ENCODE measurements at places on chromosomes 16 and 17.

- no peak for DNase-seq
Measured at GRCh38 chr16:82623241-82623640, 3.5 kb upstream of the CDH13 start.

DNA sequence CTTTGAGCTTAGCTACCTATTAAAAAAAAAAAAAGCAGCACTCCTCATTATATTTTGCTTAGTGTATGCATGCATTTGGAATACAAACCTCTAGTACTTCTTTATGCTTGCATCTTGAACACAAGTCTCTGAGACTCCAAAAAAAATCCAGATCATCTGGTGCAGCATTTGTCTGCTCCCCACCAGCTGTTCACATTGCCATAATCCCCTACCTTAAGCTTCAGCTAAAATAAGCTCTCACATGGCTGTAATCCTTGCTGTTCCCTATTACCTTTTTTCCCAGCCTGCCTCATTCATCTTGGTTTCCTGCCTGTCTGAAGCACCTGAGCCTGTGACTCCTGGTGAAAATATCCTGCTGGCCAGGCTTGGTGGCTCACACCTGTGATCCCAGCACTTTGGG lies 7.5 kb upstream of the NFATC2IP start:
- no peak for DNase-seq

DNA sequence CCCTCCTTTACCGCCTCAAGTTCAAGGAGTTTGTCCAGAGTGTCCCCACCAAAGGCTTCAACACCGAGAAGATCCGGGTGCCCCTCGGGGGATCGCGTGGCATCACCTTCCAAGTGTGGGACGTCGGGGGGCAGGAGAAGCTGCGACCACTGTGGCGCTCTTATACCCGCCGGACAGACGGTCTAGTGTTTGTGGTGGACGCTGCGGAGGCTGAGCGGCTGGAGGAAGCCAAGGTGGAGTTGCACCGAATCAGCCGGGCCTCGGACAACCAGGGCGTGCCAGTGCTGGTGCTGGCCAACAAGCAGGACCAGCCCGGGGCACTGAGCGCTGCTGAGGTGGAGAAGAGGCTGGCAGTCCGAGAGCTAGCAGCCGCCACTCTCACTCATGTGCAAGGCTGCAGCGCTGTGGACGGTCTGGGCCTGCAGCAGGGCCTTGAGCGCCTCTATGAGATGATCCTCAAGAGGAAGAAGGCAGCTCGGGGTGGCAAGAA lies 1.1 kb downstream of the ARL4D start:
- DNase-seq = no peak

DNA sequence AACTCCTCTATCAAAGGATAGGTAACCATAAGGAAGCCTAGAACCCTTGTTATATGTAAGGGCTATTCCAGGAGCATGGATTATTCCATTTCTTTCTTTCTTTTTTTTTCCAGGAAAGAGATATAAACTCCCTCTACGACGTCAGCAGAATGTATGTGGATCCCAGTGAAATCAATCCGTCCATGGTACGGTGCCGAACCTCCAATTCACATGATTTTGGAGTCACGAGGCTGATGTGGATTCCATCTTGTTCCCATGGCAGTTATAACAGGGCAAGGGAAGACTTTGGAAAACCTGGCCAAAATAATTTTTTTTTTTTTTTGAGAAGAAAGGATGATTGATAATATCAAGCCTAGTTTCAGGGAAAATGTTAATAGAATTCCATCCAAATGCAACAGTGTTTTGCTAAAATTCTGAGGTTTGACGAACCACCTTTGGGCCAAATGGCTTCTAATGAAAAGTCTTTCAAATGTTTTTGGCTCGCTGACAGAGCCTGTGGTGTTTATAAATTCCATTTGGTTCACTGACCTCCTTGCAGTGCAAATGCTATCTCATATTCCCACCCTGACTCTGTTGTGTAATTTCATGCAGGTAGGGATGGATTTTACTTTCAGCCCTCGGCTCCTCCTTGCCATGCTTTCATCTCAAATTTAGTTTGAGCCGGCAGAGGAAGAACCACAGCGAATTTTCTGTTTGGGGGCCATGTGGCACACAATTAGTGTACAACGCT lies 90.0 kb downstream of the SDR42E1 start:
- no peak for DNase-seq

DNA sequence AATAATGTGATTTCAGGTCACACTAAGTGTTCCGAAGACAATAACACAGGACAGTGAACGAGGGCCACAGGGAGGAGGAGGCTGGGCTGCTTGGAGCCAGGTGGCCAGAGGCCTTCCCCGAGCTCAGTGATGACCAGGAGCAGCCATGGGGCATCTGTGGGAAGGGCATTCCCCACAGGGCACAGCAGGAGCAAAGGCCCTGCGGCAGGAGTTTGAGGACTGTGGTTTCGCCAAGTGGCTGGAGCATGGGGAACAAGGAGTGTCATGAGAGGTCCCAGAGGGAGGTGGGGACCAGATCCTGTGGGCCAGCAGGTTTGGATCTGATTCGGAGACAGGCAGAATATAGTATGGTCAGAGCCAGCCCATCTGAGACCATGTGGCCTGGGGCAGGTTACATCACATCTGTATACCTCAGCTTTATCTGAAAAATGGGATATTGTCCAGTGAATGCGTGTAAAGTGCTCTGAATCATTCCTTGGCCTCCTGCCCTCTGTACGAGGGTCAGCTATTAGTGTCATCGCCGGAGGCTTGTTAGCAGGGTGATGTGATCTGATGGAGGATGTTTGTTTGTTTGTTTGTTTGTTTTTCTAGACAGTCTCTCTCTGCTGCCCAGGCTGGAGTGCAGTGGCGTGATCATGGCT lies 176.8 kb downstream of the KATNIP start:
- DNase-seq = no peak

GRCh38 chr16:57623251-57624043 lies 5.0 kb upstream of the ADGRG1 start:
- DNase-seq = peak; percentile 79

DNA sequence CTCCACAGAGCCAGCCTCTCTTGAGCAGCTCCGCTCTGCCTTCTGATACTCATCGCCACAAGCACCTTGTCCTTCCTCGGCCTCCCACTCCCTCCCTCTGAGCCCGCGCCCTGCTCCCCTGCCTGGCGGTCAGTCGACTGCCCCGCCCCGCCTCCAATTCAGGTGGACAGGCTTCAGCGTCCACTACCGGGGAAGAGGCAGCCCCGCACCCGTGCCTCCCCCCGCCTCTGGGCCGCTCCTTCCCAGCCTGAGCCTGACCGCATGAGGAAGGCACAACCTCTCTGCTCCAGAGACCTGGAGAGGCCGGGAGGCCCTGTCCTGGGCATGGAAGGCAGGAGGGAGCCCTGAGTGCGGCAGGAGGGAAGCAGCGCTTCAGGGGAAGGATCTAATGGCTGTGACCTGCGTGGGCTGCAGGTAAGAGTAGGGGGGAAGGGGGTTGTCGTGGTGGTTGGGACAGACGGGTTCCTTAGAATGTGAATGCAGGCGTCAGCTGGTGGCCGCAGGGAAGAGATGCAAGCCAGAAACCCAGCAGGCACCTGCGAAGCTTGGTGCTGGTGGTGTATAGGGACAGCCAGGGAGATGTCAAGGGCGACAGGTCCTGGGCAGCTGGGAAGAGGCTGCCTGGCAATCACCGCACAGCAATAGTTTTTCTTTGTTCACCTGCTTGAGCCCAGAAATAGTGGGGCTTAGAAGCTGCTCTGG lies 3.0 kb upstream of the SLC6A4 start:
- no peak for DNase-seq

DNA sequence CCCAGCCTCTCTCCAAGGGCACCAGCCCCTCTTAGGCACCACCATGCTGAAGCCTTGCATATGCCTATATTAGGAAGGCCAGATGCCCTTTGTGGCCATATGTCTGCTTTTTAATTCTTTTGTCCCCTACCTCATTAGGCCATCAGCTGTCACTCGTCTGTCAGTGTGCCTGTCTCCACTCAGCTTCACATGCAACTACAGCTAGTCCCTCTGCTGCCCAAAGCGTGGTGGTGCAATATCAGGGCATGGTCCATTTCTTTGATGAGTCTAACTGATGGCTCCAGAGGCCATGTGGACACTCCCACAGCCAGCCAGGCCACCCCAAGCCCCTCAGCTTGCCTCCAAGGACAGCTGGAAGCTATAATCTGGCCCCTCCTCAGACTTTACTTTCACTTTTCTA lies 36.3 kb downstream of the MYO18A start:
- no peak for DNase-seq

DNA sequence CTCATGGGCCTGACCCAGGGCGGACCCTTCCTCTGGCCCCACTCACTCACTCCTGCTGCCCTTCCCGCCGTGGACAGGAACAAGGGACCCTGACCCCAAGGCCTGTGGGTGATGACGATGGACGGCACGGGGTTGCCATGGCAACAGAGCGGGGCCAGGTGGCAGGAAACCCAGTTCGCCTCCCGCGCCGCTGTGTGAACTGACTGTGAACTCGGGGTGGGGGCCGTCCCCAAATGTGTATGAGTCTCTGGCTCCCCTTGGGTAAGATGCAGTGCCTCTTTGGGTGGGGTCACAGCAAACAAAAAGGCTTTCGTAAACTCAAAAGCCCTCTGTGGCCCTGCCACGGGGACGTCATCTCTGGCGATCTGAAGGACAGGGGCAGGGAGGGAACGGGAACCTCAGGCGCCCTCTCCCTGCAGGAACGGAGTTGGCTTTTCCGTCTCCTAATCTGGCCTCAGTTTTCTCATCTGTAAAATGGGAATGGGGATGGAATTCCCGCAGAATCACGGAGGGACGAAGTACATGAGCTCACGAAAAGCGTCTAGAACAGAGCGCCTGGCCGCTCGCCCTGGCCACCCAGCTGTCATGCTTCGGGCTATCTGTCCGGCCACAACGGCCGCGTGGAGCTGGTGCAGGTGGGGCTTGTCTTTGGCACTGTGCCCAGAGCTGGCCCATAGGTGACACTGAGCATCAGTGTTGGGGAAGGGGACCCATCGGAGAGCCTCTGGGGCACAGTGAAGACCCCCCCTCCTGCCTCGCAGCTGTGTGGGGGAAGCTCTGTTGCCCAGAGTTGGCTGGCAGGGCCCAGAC lies 44.9 kb upstream of the PABPN1L start:
- DNase-seq = no peak

- no peak for DNase-seq
Measured at GRCh38 chr17:75194879-75195278, 10.6 kb upstream of the NUP85 start.

DNA sequence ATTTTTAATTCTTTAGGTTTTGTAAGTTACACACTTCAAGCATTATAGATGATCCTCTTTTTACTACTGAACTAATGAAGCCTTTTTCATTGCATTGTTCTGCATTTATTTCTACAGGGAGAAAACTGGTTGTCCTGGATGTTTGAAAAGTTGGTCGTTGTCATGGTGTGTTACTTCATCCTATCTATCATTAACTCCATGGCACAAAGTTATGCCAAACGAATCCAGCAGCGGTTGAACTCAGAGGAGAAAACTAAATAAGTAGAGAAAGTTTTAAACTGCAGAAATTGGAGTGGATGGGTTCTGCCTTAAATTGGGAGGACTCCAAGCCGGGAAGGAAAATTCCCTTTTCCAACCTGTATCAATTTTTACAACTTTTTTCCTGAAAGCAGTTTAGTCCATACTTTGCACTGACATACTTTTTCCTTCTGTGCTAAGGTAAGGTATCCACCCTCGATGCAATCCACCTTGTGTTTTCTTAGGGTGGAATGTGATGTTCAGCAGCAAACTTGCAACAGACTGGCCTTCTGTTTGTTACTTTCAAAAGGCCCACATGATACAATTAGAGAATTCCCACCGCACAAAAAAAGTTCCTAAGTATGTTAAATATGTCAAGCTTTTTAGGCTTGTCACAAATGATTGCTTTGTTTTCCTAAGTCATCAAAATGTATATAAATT lies 53.0 kb downstream of the TUBD1 start:
- DNase-seq = no peak

DNA sequence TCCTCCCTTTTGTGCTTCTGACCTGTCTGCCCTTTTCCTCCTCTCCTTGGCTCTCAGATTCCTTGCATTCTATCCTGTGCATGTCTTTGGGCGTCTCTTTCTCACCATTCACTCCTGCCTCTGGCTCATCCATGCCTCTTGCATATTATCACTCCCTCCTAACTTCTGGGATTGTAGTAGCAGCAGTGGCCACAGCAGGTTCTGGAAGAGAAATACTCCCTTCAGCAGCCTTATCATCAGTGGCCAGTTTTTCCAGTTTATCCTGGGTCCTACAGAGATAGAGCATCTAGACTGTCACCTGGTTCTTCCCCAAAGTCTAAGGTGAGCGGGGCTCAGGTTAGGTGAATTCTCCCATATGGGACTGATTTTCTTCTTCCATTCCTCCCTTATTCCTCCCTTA lies 354.0 kb upstream of the CCL2 start:
- no peak for DNase-seq

DNA sequence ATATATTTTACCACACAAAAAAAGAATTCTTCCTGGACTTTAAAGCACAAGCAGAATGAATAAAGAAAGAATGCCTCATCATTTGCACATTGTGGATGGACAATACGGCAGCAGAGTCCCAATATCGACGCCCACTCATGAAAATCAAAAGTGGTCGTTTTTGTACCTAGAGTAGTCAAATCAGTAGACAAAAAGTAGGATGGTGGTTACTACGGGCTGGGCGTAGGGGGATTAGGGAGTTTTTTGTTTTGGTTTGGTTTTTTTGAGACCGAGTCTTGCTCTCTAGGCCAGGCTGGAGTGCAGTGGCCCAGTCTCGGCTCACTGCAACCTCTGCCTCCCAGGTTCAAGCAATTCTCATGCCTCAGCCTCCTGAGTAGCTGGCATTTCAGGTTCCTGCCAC lies 8.6 kb upstream of the CENPV start:
- DNase-seq = no peak

- no peak for DNase-seq
Measured at GRCh38 chr17:17924857-17925250, 47.3 kb downstream of the TOM1L2 start.

GRCh38 chr17:55571095-55571494 lies 59.8 kb upstream of the SMIM36 start:
- DNase-seq = no peak

DNA sequence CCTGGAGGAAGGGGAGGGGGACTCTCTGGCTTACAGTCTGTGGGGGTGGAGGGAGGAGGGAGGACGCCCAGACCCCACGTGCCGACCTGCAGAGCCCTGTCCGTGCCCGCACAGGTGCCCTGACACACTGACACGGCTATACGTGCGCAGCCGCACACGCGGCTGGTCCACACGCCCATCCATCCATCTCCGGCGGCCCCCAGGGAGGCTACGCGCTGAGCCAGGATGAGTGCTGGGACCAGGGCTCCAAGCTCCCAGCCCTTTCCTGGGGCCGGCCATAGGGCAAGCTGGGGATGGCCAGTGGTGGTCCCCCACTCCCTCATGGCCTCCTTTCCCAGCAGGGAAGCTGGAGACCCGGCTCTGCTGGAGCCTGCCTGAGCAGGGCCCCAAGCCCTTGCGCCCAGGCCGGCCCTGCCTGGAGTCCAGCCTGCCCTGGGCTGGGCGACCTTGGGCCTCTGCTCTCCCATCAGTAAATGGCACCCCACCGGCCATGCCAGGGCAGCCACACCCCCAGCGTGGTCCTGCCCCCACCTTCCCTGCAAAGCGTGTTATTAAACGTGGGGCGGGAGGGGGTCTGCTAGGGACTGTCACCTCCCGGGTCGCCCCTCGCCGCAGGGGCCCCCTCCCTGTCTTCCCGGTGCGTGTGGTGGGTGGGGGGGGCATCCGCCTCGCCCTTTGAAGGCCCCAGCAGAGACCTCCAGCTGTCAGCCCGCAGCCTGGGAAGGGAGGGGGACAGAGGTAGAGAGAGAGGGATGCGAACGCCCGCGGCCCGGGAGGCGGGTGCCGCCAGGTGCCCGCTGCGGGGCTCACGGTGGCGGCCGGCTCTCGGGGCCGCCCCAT lies 863 bp downstream of the CASKIN1 start:
- no peak for DNase-seq

GRCh38 chr17:17443173-17443572 lies 33.6 kb upstream of the MED9 start:
- DNase-seq = no peak

- no peak for DNase-seq
Measured at GRCh38 chr17:51401279-51401678, 140.9 kb downstream of the UTP18 start.

All from keratinocyte (primary cell).